ENCODE measurements at places on chromosomes 3 and 15. TPM values are rescaled to one million over a fixed set of nuclear protein-coding genes. Genes with fewer than 3 reads are reported as not detected.

The ITGB5 gene
- 118 TPM for total RNA-seq

The ZNF620 gene
- total RNA-seq, result 1.1 TPM

The CGNL1 gene
- 23.7 TPM for total RNA-seq

The SERINC4 gene
- total RNA-seq, result 0.25 TPM

The CFAP92 gene
- 1.8 TPM for total RNA-seq

The SLC12A1 gene
- not detected for total RNA-seq

The CHRM5 gene
- total RNA-seq, result not detected

- H3K27ac ChIP-seq, result no peak overlapping the region
- H3K4me3 ChIP-seq, result no peak overlapping the region
Measured at GRCh38 chr3:51353131-51353530, 32.0 kb upstream of the MANF start.

DNA sequence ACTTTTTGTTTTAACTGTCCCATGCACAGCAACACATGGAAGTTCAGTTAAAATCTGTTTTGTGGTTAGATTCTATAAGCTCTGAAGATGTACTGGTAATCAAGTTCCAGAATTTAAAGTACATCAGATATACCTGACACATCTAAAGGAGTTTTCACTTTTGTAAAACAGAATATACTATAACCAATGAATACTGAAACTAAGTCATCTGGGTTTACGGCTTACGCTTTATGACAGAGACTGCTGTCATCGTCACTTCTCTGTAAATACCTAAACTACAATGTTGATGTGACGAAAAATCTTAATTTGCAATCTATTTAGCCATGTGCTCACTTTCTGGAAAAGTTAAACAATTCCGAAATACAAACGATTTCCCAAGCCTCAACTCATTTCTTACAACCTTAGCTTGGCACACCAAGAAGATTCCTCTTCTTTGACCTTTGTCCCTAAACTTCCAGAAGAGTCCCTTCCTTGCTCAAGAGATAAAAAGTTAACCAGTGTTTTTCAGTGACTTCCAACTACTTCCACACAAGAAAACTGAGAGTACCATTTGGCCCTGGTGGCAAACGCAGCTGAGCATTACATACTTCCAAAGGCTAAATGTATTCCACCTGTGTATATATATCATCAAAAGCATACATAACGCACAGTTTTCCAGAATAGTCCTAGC is 56.8 kb upstream of the NEK10 start:
- H3K4me3 ChIP-seq, result no peak overlapping the region
- H3K27me3 ChIP-seq, result no peaks in the 10 kb centered on the region
- H3K36me3 ChIP-seq, result peaks cover 49% of the 10 kb centered on the region
- H3K4me1 ChIP-seq, result no peaks in the 10 kb centered on the region

DNA sequence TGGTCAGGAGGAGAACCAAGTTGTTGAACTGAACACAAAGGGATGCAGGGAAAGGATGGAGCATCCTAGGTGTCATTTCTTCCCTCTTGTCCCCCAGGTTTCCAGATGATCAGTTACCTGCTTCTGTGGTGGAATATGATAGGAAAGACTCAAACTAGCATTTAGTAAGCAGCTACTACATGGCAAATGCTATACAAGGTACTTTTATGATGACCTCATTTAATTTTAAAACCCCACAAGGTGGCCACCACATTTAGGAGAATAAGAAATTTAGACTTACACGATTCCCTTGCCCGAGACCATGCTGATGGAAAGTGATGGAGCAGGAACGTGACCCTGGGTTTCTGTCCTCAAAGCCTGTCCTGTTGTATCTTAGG is 40.9 kb downstream of the CCR4 start:
- H3K36me3 ChIP-seq, result peaks cover 9% of the 10 kb centered on the region
- H3K4me1 ChIP-seq, result no peaks in the 10 kb centered on the region
- DNase-seq, result no peak
- H3K27ac ChIP-seq, result no peak overlapping the region
- H3K27me3 ChIP-seq, result no peaks in the 10 kb centered on the region

DNA sequence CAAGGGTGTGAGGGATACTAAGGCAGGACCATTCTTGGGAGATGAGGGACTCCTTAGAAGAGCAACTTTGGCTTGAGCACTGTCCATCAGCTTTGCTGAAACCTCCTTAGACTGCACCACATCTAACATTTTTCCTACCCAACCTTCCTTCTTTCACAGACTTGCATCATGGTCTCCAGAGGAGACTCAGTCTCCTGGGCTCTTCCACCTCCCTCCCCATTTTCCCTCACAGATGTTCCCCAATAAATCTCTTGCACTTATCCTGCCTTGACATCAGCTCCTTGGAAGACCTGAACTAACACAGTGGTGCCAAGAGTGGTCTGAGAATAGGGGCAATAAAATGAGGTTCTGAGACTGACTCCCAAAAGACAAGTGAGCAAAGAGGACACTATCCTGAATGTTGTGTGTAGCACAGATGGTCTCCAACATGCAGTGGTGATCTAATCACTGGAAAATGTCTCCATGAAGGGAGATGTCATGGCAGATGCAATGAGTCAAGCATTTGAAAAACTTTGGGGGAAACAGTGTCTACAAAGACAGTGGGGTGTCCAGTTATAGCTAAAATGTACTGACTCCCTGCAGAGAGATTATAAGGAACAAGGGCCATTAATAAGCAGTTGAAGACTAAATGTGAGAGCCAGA is 26.0 kb upstream of the BOC start:
- H3K36me3 ChIP-seq, result no peaks in the 10 kb centered on the region
- DNase-seq, result no peak
- no peaks in the 10 kb centered on the region for H3K27me3 ChIP-seq
- H3K4me3 ChIP-seq, result no peak overlapping the region
- no peak overlapping the region for H3K27ac ChIP-seq
- H3K4me1 ChIP-seq, result no peaks in the 10 kb centered on the region

GRCh38 chr15:79918278-79918677 is 21.5 kb upstream of the MTHFS start:
- H3K36me3 ChIP-seq, result peaks cover 28% of the 10 kb centered on the region
- DNase-seq, result no peak
- no peak overlapping the region for H3K4me3 ChIP-seq

DNA sequence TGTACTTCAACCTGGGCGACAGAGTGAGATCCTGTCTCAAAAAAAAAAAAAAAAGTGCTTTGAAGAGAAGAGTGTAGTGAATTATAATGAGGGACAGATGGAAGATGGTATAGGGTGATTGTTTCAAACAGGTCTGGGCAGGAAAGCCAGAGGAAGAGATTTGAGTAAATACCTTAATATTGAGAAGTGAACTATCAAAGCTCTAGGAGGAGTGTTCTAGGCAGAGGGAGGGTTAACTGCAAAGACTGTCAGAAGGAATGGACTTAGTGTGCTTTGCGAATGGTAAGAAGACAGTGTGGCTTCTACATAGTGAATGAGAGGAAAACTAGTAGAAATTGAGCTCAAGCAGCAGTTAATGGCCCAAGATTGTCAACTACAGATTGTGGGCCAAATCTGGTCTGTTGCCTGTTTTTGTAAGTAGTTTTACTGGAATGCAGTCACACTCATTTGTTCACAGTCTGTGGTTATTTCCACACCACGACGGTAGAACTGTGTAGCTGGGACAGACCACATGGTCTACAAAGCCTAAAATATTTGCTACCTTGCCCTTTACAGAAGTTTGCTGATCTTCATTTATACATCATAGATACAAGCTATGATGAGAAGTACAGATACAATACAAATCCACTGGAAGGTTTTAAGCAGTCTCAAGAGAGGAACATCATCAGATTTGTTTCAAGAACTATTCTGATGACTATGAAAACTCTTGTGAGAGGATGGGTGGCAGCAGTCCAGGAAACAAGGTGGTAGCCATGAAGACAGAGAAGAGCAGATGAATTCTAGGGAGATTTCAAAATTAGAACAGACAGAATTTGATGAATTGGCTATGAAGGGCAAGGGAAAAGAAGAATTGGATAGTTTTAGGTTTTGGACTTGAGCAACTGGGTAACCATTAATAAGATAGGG is 16.5 kb upstream of the USP50 start:
- peaks cover 95% of the 10 kb centered on the region for H3K36me3 ChIP-seq
- H3K27me3 ChIP-seq, result no peaks in the 10 kb centered on the region
- no peak for DNase-seq
- H3K4me3 ChIP-seq, result no peak overlapping the region
- no peaks in the 10 kb centered on the region for H3K4me1 ChIP-seq

- H3K4me1 ChIP-seq, result no peaks in the 10 kb centered on the region
- no peak overlapping the region for H3K27ac ChIP-seq
- no peaks in the 10 kb centered on the region for H3K36me3 ChIP-seq
- no peak overlapping the region for H3K4me3 ChIP-seq
Measured at GRCh38 chr15:53447053-53447574, 312.3 kb downstream of the WDR72 start.

DNA sequence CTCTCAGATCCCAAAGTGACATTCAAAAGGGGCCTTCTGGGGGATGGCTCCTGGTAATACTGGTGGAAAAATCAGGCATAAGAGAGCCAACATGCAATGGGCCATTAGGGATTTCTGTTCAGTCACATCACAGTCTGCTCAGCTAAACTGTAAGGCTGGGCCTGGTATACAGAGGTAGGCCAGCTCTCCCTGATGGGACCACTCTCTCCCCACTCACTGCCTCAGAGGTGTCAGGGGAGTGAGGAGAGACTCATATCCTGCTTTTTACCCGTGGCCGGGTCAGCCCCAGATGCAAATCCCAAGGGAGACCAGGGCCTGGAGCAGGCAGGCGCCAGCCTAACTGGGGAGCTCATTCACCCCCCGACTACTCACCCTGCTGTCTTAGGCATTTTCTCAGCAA is 48.1 kb upstream of the TPM1 start:
- no peaks in the 10 kb centered on the region for H3K36me3 ChIP-seq
- no peak overlapping the region for H3K4me3 ChIP-seq
- H3K4me1 ChIP-seq, result peaks cover 4% of the 10 kb centered on the region
- DNase-seq, result no peak
- H3K27me3 ChIP-seq, result no peaks in the 10 kb centered on the region

DNA sequence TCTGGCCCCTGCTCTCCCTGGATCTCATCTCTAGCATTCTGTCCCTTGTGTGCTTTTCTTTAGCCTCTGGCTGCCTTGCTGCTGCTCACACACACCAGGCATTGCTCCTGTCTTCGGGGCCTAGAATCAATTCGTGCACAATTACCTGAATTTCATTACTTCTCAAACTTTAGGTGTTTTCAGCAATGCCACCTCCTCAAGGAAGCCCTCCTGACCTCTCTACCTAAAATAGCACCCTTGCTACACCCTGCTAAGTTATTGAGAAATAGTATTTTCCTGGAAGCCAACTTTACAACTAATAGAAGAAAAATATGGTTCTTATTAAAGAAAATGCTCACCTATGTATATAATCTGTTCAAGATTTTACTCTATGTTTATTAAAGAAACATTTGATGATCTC is 40.4 kb downstream of the CP start:
- H3K4me1 ChIP-seq, result peaks cover 6% of the 10 kb centered on the region
- no peaks in the 10 kb centered on the region for H3K27me3 ChIP-seq
- no peak overlapping the region for H3K4me3 ChIP-seq
- H3K36me3 ChIP-seq, result peaks cover 5% of the 10 kb centered on the region

DNA sequence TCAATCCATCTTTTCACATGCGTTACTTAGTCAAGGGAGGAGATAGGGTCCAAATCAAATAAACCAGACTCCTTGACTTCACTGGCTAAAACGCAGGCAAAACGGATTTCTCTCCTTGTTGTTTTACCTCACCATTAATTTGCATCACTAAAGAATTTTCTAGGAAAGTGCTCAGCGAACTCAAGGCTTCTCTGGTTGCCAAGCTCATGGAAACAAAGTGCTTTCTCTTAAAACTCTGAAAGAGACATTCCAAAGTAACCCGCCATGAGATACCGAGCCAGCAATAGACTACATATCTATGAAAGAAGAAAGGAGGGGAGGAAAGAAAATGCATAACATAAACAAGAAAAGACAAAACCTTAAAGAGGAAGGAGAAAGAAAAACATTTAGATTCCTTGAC is 211.7 kb upstream of the WNT5A start:
- H3K4me1 ChIP-seq, result no peaks in the 10 kb centered on the region
- peaks cover 4% of the 10 kb centered on the region for H3K27me3 ChIP-seq
- DNase-seq, result no peak
- no peaks in the 10 kb centered on the region for H3K36me3 ChIP-seq
- H3K27ac ChIP-seq, result no peak overlapping the region

GRCh38 chr3:113079218-113079961 is 88.6 kb downstream of the GTPBP8 start:
- H3K27me3 ChIP-seq, result no peaks in the 10 kb centered on the region
- H3K4me1 ChIP-seq, result no peaks in the 10 kb centered on the region
- no peak overlapping the region for H3K27ac ChIP-seq
- no peak for DNase-seq
- H3K4me3 ChIP-seq, result no peak overlapping the region
- H3K36me3 ChIP-seq, result no peaks in the 10 kb centered on the region

DNA sequence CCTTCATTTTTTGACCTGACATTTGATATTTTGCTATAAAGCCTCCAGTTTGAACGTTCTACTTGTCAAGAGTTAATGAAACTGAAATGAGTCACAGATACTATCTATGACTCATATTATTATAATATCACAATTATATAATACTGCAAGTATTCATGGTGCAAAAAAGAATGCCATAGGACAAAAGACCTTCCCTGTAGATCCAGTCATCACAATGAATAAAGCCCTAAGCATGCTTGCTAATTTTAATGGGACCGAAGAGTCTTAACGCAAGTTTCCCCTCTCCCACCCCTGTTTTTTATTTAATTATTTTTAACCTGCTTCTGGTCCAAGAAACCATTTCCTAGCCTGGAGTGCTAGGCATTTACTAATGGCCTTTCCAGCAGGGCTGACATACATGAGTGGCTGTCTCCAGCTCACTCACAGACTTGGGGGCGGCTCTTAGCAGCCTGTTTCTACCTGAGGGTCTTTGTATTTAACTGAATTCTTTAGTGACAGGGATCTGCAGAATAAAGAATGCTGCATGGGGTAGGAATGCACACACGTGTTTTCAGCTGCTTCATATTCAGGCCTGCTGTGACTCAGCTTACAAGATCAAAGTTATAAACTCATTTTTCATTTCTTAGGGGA is 61.2 kb downstream of the THBS1 start:
- no peak overlapping the region for H3K27ac ChIP-seq
- no peak for DNase-seq
- H3K4me3 ChIP-seq, result no peak overlapping the region
- no peaks in the 10 kb centered on the region for H3K27me3 ChIP-seq
- no peaks in the 10 kb centered on the region for H3K36me3 ChIP-seq
- H3K4me1 ChIP-seq, result peaks cover 14% of the 10 kb centered on the region

- H3K4me3 ChIP-seq, result no peak overlapping the region
- DNase-seq, result no peak
- H3K27ac ChIP-seq, result no peak overlapping the region
- H3K36me3 ChIP-seq, result no peaks in the 10 kb centered on the region
- no peaks in the 10 kb centered on the region for H3K27me3 ChIP-seq
- no peaks in the 10 kb centered on the region for H3K4me1 ChIP-seq
Measured at GRCh38 chr3:117844676-117845075, 1135.1 kb downstream of the TUSC7 start.

GRCh38 chr15:68389936-68390817 is 41.8 kb downstream of the ITGA11 start:
- no peaks in the 10 kb centered on the region for H3K36me3 ChIP-seq
- DNase-seq, result no peak
- H3K4me1 ChIP-seq, result no peaks in the 10 kb centered on the region
- no peak overlapping the region for H3K4me3 ChIP-seq

- no peak overlapping the region for H3K27ac ChIP-seq
- no peaks in the 10 kb centered on the region for H3K4me1 ChIP-seq
- peaks cover 36% of the 10 kb centered on the region for H3K36me3 ChIP-seq
- DNase-seq, result no peak
Measured at GRCh38 chr3:160370987-160371857, 27.8 kb downstream of the IFT80 start.

GRCh38 chr15:41487381-41487780 is 6.3 kb upstream of the ITPKA start:
- H3K4me3 ChIP-seq, result no peak overlapping the region
- no peak for DNase-seq
- peaks cover 10% of the 10 kb centered on the region for H3K27me3 ChIP-seq
- H3K4me1 ChIP-seq, result peaks cover 3% of the 10 kb centered on the region
